ENCODE measurements at places on chromosomes 12 and 14. TPM values are rescaled to one million over a fixed set of nuclear protein-coding genes. Genes with fewer than 3 reads are reported as not detected.

PIP4P1 gene
- total RNA-seq, result 20.5 TPM

TSHR gene
- total RNA-seq, result not detected

COL2A1 gene
- not detected for total RNA-seq

SMIM41 gene
- total RNA-seq, result not detected

- H3K4me3 ChIP-seq, result no peak overlapping the region
- no peaks in the 10 kb centered on the region for H3K36me3 ChIP-seq
- H3K4me1 ChIP-seq, result no peaks in the 10 kb centered on the region
- no peaks in the 10 kb centered on the region for H3K27me3 ChIP-seq
- DNase-seq, result no peak
These were observed 48.3 kb downstream of the SCN8A start for GRCh38 chr12:51639361-51639760.

- no peak overlapping the region for H3K4me3 ChIP-seq
- no peaks in the 10 kb centered on the region for H3K36me3 ChIP-seq
- no peaks in the 10 kb centered on the region for H3K4me1 ChIP-seq
- no peaks in the 10 kb centered on the region for H3K27me3 ChIP-seq
- no peak for DNase-seq
These were observed 1113.0 kb upstream of the TMEM132C start for GRCh38 chr12:127153996-127154395.

- no peaks in the 10 kb centered on the region for H3K4me1 ChIP-seq
- no peaks in the 10 kb centered on the region for H3K36me3 ChIP-seq
- H3K4me3 ChIP-seq, result no peak overlapping the region
- no peak overlapping the region for H3K27ac ChIP-seq
These were observed 39.4 kb downstream of the RTN1 start for GRCh38 chr14:59831121-59831730.

DNA sequence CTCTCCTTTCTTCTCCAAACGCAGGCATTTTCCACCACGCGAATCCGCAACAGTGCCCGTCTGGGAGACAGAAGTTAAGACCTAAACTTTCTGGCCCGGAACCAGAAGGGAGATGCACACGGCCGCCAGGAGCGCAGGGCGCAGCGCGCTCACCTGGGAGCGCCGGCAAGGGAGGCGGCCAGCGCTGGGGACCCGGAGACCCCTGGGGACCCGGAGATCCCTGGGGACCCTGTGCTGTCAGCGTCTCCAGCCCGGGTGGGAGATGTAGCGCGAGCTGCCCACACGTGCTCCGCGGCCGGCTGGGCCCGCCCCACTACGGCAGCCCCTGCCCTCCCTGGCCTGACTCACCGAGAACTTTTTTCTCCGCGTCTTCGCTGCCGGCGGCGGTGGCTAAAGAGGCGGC lies 620 bp downstream of the YBX3 start:
- no peaks in the 10 kb centered on the region for H3K27me3 ChIP-seq
- H3K36me3 ChIP-seq, result peaks cover 19% of the 10 kb centered on the region
